ENCODE measurements at places on chromosomes 7 and 10. TPM values are rescaled to one million over a fixed set of nuclear protein-coding genes. Genes with fewer than 3 reads are reported as not detected.

Gene CFAP43
- 5.3 TPM for total RNA-seq

Gene GPR146
- total RNA-seq = 20.1 TPM

Gene BHLHA15
- total RNA-seq = not detected

Gene VSTM4
- total RNA-seq = 33.6 TPM

- H3K4me1 ChIP-seq = no peaks in the 10 kb centered on the region
- no peaks in the 10 kb centered on the region for H3K36me3 ChIP-seq
- H3K27me3 ChIP-seq = no peaks in the 10 kb centered on the region
- no peak overlapping the region for H3K4me3 ChIP-seq
These were observed 15.5 kb upstream of the GDI2 start for GRCh38 chr10:5828725-5829124.

DNA sequence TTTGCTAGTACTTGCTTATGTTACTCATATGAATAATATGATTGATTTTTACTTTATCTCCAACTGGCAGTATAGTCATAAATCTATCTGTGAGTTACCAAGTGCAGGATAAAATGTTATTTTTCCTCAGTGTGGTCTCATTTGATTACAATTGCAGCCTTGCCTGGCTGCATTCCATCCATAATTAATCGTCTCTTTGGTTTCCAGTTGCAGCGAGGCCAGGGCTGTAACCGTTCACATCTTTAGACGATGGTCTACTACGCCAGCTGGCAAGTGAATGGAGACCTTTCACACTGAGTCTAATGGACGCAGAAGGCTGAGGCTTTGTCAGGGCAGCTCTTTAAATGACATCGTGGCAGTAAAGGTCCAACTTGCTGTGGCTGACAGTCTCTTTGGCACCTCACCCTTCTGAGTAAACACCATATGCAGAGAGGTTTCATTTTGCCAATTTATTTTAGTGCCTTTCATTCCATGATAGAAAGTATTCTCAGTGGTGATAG is 84.0 kb downstream of the ARL4A start:
- no peak overlapping the region for H3K4me3 ChIP-seq
- no peaks in the 10 kb centered on the region for H3K27me3 ChIP-seq
- DNase-seq = peak; percentile 26
- H3K4me1 ChIP-seq = no peaks in the 10 kb centered on the region

GRCh38 chr10:15658069-15658702 is 61.5 kb downstream of the ITGA8 start:
- no peaks in the 10 kb centered on the region for H3K27me3 ChIP-seq
- no peaks in the 10 kb centered on the region for H3K36me3 ChIP-seq
- no peak overlapping the region for H3K4me3 ChIP-seq
- no peak overlapping the region for H3K27ac ChIP-seq
- no peak for DNase-seq
- no peaks in the 10 kb centered on the region for H3K4me1 ChIP-seq

- no peak overlapping the region for H3K27ac ChIP-seq
- H3K4me3 ChIP-seq = no peak overlapping the region
- no peak for DNase-seq
- no peaks in the 10 kb centered on the region for H3K36me3 ChIP-seq
- H3K4me1 ChIP-seq = peaks cover 1% of the 10 kb centered on the region
These were observed 69.8 kb downstream of the MAP3K8 start for GRCh38 chr10:30503700-30504266.
